ENCODE measurements at places on chromosomes 6 and 20.

GRCh38 chr6:18565231-18565630, 178.1 kb downstream of the RNF144B start:
- no peak for DNase-seq

DNA sequence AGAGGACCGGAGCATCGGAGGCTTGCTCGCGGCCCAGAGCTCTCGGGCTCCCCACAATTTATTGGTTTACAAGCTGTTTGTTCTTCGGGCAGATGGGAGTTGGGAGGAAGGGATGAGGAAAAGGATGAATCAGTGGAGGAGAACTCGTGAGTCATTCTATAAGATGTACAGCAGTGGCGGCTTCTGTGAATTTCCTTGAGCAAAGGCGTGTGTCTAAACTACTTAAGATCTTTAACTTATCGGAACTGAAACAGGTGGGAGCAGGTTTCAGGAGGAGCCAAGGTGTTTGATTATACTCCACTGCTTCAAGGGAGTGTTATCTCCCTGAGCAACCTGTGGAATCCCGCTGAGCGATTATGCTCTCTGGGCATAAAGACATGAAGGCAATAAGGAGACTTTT, 50.5 kb upstream of the IBTK start:
- no peak for DNase-seq

DNA sequence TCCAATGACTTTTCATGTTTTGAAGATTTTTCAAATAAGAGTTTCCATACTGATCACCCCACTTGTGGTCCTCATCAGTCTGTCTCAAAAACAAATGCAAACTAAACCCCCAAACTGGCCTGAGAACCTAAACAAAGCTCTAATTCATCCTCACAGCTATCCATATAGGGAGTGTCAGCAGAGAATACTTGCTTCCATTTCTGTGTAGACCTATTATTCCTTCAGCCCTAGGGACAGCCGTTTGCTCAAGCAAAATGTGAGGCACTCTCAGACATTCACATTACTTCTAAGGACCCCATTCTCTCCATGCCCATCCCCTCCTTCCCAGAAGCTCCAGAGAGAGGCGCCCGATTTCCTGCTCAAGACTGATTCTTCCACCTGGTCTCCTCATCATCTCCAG, 24.6 kb downstream of the DNAAF9 start:
- DNase-seq, result no peak

GRCh38 chr20:15515691-15516090, 1057.6 kb downstream of the KIF16B start:
- no peak for DNase-seq

- no peak for DNase-seq
Measured at GRCh38 chr6:124494956-124495664, 467.1 kb upstream of the RNF217 start.

- DNase-seq, result no peak
Measured at GRCh38 chr6:82693094-82693493, 329.5 kb downstream of the TPBG start.

DNA sequence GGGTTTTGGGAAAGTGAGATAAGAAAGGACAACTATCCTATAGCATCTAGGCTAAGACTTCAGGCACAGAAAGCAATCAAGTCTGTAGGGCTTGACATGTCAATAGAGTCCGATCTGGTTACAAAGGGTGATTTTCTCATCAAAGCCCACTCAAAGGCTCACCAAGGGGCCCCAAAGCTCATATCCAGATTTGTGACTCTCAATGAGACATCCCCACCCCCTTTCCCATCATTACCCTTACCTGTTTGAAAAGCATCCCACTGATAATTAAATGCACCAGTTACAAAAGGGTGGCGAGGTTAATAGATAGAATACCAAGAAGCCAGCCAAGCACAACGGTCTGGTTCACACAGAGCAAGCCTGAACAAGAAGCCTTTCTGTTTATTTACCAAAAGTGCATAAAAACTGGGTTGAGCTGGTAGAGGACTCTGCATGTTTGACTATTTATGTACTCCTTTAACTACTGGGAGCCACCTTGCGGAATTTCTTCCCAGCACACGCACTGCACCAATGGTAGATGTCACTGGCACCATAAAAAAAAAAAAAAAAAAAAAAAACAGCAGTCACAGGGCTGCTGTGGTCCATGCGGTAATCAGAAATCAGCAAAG, 6.1 kb downstream of the JAG1 start:
- no peak for DNase-seq

- no peak for DNase-seq
Measured at GRCh38 chr20:57175397-57176010, 90.9 kb downstream of the BMP7 start.

DNA sequence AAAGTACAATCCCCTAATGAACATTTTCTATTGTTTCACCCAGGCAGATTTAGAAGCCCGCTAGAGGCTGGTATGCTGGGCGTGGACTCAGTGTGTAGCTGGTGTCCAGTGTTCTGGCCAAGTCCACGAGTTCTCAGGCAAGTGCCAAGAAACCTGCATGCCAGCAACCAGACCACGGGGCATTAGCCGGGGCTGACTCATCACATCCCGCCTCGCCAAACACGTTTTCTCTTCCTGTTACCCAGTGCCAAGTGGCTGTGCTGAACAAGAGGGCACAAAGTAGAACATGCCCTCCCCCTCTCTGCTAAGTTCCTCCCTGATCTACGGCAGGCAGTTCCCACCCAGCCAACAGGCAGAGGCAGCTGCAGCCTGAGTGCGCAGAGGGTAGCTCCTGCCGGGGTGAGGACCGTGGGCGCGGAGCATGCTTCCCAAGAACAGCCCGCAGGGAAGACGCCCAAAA, 29.6 kb downstream of the RAMACL start:
- no peak for DNase-seq

- DNase-seq, result no peak
Measured at GRCh38 chr6:134622382-134623173, 304.7 kb upstream of the SGK1 start.

DNA sequence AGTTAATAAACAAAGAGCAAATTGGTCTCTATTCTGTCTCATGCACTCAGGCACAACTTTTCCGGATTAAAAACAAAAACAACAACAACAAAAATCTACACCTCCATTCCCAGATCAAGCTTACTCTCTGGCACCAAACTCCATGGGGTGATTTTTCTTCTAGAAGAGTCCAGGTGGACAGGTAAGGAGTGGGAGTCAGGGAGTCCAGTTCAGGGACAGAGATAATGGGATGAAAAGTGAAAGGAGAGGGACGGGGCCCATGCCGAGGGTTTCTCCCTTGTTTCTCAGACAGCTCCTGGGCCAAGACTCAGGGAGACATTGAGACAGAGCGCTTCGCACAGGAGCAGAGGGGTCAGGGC, 437 bp upstream of the HLA-A start:
- DNase-seq, result no peak

GRCh38 chr6:62971976-62972658, 239.2 kb upstream of the FKBP1C start:
- no peak for DNase-seq

DNA sequence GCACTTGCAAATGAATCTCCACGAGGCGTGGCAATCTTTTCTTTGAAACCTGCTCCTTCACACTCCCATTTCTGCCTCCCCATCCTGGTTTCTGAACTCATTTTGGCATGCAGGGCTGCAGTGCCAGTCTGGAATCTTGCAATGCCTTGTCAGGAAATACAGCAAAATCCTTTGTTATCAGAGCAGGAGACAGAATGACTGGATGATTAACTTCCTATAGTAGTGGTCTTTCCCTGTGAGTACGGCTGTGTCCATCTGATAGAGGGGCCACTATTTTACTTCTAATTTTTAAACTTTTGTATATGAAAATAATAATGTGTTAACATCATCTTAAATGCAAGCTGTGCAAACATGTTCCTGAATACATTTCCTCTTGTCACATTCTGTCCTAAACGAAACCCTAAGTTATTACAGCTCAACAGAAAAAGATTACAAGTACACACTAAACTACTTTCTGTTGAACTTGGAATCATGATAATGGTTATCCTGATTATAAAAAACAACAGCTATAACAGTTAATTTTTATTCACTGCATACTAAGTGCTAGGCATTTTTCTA, 140.2 kb downstream of the KIF13A start:
- DNase-seq, result no peak

DNA sequence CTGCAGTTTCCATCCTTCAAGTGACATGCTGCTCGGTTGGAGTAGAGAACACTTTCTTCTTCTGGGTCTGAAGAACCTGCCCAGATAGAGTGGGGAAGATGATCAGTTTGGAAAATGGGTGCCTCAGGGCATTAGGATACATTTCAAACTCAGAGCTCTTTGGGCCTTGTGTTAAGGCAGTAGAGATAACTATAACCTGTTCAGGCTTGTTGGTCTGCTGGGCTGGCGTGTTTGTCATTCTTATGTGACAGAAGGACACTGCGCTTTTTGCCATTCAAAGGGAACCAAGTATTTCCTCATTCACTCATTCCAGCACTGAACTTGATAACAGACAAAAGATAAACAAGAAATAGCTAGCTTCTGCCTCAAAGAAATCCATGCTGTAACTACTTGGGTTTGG, 3.8 kb downstream of the TOMM34 start:
- DNase-seq, result no peak

GRCh38 chr6:22067122-22067521, 229.7 kb downstream of the PRL start:
- no peak for DNase-seq
